ENCODE measurements at places on chromosomes 11 and 22.

DNA sequence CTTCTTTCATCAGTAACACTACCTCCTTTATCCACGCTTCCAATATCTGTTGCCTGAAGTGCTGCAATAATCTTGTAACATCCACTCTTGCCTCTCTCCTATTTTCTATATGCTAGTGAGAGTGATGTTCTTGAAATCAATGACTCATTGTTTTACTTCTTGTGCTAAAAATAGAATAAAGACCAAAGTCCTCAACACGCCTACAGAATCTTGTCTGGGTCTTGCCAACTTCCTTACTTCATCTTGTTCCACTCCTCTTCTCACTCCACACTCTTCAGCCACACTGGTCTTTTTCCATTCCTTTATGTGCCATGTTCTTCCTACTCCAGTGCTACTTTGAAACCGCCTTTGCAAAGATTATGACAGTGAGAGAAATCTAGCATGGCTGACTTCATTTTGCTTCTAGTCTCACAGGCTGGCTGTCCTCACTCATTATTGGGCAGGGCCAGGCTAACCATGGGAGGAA lies 136.4 kb downstream of the CCDC81 start:
- DNase-seq = peak; percentile 25

DNA sequence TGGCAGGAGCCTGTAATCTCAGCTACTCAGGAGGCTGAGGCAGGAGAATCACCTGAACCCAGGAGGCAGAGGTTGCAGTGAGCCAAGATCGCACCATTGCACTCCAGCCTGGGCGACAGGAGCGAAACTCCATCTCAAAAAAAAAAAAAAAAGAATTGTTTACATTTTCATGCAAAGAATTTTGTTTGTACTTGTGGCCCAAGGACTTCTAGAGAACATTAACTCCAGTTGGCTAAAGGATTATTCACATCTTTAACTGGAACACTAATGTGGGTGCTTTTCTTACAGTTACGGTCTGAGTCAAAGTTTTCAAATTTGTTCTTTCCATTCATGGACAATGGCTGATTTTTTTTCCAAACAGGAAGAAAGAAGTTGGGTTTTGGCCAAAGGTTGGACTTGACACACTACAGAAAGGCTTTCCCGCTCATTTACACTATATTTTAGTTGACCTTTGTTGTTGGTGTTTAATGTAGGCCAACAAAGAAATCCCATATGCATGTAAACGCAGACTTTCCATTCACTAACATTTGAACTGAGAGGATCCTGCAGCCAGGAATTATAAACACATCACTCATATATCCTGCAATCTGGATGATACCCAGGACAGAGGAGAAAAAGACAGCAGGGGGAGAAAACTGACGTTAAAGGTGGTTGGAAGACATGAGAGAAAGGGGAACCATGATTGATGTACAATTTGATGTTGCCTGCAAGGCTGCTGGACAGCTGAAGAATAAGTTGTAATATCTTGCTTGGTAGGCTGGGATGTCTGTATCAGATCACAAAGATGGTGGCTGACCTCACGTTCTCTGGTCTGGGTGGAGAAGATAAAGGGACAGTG lies 13.1 kb downstream of the POU2AF1 start:
- DNase-seq = peak; percentile 14

- DNase-seq = no peak
Measured at GRCh38 chr11:104432981-104433380, 269.0 kb upstream of the PDGFD start.

DNA sequence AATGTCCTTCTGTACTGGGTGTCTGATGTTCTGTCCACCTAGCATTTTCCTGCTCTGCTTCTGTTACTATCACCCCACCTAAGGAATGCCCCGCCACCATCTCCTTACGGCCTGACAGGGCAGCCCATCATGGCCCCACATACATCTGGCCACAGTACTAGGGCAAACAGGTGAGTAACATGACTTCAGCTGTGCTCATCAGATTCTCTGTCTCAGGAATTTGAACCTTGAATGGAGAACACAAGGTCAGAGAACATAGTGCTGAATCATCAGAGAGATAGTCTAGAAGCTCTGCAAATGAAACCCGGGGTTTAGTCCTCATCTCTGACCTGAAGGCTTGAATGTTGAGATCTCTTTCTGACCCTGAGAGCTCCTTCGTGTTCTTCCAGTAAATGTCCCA lies 32.4 kb downstream of the ZC3H12C start:
- no peak for DNase-seq

DNA sequence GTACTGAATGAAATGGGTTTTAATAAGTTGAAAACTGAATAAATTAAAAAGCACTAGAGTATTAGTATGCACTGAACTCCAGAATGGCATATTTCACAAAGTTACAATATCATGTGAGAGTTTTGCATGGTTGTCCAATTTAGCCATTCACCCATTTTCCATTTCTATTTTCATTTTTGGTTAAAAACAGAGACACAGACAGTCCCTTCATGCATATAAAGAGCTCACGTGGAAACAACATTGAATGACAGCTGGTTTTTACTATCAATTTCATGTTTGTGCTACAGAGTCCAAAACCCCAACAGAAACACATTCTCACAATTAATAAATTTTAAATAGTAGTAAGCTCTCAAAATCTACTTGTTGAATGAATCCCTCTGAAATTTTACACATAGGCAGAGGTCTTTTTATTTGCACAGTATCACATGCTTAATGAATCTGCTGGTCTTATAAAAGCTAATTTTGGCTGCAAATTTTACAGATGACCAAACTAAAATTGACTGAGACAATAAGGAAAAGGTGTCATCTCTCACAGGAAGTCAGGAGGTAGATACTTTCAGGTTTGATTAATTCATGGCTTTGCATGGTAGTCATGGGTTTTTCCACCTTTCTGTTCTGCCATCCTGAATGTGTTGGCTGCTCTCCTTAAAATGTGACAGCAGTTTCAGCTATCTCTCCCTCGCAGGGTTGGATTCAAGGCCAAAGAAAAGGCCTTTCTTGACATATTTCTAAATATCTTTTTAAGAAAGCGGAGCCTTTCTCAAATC lies 20.6 kb upstream of the DDI1 start:
- no peak for DNase-seq

GRCh38 chr11:122649116-122649515 lies 6.4 kb upstream of the UBASH3B start:
- DNase-seq = no peak
